ENCODE measurements at places on chromosomes 4 and X. TPM values are rescaled to one million over a fixed set of nuclear protein-coding genes. Genes with fewer than 3 reads are reported as not detected.

Gene CHIC1
- 4.2 TPM for total RNA-seq

Gene SYP
- 2.8 TPM for total RNA-seq

Gene FANCB
- total RNA-seq, result 2.3 TPM

Gene AGTR2
- total RNA-seq, result not detected

Gene CYLC1
- not detected for total RNA-seq

Gene KCND1
- total RNA-seq, result 1.1 TPM

Gene CENPVL1
- not detected for total RNA-seq

Gene TRIML2
- 39.1 TPM for total RNA-seq

Gene C4orf51
- not detected for total RNA-seq

Gene TEX13D
- not detected for total RNA-seq

Gene CFAP47
- total RNA-seq, result not detected

Gene RBM47
- total RNA-seq, result 24.1 TPM

Gene TCEAL7
- total RNA-seq, result not detected

Gene CXCL3
- 3.8 TPM for total RNA-seq

Gene SORCS2
- total RNA-seq, result 4.6 TPM

Gene LANCL3
- not detected for total RNA-seq

Gene AMBN
- not detected for total RNA-seq
